ENCODE measurements at places on chromosomes 5 and 9.

- no peak for DNase-seq
Measured at GRCh38 chr5:44538797-44539601, 149.8 kb upstream of the FGF10 start.

DNA sequence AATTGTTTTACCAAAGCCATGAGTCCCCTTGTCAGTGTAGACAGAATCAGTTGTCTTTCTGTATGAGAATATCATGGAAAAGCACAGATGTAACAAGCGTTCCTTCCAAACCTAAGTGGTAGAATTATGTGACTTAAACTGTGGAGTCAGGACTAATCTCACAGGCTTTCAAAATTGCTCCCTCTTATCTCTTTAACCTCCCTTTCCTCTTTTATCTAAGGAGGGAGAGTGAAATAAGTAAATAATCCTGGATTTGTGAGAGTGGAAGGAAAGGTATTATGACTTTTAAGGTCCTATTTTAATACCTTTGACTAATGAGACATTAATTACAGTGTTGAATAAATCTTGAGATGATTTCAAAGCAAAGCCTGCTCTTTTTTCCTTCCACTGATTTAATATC lies 52.4 kb upstream of the LIFR start:
- DNase-seq, result no peak

- no peak for DNase-seq
Measured at GRCh38 chr5:137470111-137470920, 28.8 kb downstream of the SPOCK1 start.

DNA sequence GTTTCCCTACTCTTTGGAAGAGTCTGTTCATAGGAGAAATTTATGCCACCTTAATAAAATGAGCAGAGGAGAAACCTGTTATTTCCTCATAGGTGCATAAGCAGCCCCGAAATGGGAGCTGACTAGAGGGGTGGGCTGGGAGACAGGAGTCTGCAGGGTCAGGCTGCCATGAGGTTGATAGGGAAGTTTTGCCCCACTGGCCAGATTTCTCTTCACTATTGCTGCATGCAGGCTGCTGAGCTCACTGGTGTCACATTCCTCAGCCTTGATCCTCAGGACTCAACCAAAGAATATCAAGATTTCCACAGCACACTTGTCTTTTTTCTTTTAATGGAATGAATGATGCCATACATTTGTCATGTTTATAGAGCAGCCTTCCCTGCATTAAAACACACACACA lies 60.7 kb downstream of the BHMT start:
- DNase-seq, result no peak

DNA sequence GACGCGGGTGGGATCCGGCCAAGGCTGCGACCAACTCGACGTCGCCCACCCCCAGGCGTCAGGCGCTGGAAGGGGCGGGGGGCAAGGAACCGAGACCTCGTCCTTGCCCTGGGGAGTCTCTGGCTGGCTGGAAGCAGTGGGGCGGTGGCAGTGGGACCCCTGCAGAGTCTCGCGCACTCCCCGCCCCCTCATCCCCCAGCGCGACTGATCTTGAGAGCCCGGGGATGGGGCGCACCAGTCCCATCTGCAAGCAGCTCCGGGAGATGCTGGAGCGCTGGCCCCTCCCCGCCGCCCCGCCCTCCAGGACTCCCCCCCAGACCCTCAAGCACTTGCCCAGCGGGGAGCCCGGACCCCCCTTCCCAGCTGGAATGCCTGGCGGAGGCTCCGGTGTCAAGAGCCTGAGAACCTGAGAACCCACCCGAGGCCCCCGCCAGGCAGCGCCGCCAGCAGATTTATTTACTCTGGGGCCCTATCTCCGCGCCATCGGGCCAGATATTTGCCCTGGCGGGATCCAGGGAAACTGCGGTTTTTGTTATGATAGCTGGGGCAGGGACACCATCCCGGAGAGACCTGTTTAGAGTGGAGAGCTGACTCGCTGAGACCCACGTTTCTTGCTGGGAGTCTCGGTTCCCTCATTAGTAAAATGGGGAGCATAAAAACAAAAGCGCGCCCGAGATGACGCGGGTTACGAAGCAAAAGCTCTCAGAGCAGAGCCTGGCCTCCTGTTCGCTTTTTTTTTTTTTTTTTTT lies 1.2 kb downstream of the PRRT1B start:
- DNase-seq, result no peak

DNA sequence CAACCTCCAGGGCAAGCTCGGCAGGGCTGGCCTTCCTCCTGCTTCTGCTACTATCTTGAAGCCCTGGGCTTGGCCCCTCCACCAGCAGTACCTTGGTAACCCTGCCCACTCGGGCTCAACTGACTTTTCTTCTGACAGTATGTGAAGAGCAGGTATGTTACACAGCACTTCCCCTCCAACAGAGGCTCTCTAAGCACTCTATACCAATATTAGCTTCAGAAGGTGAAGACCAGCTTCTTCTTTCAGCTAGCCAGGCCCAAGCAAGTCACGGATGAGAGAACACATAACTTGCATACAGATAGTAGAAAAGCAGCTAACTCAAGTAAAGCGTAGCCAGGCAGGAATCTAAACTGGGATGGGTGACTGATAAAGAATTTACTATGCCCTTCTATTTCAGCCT lies 64.3 kb downstream of the FEM1C start:
- no peak for DNase-seq

- DNase-seq, result no peak
Measured at GRCh38 chr5:3122985-3123762, 371.7 kb upstream of the IRX2 start.

- DNase-seq, result no peak
Measured at GRCh38 chr5:8864053-8864452, 681.8 kb downstream of the SEMA5A start.
